ENCODE measurements at places on chromosomes 6 and 20.
A peak's percentile ranks its signal among the peaks of the same experiment; 100 is the strongest.

GRCh38 chr6:141729146-141729545, 403.6 kb upstream of the GJE1 start:
- no peak for DNase-seq

GRCh38 chr20:64168381-64169090, 4.3 kb downstream of the MYT1 start:
- DNase-seq = no peak

GRCh38 chr6:138397128-138398122, 6.6 kb upstream of the HEBP2 start:
- DNase-seq = no peak

GRCh38 chr20:57679113-57679512, 30.7 kb downstream of the PMEPA1 start:
- no peak for DNase-seq

DNA sequence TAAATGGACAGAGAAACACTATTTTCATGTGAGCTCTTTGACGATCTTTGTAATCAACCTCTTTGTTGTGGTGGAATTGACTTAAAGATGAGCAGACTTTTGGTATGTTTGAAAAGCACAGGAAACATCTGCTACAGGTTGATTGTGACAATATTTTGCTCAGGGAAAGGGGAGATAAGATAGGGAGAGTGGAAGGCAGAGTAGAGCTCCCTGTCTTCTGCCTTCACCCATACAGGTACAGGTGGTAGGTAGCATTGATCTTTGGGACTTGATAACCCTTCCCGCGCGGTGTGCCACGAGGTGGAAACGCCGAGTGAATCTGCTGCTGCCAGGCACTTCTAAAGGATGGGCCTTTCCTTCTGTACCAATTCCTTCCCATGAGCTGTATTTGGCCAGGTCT, 183.6 kb downstream of the UTRN start:
- DNase-seq = no peak

GRCh38 chr20:24584078-24584477, 114.6 kb downstream of the SYNDIG1 start:
- no peak for DNase-seq

DNA sequence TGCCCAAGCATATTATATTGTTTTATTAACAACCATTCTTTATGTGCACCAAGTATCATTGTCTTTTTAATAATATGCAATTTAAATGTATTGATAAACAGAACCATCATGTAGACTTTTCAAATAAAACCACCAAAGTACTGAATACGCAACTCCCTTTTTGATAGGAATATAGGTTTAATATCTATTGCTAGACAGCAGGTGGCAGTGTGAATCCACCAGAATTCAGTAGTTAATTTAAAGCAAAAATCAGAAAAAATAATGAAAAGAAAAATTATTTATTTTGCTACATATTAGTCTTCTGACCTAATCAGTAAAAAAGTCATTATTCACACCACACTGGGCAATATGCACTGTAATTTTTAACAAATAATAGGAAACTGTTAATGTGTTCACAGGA, 143.7 kb downstream of the KLHL32 start:
- peak; percentile 58 for DNase-seq

DNA sequence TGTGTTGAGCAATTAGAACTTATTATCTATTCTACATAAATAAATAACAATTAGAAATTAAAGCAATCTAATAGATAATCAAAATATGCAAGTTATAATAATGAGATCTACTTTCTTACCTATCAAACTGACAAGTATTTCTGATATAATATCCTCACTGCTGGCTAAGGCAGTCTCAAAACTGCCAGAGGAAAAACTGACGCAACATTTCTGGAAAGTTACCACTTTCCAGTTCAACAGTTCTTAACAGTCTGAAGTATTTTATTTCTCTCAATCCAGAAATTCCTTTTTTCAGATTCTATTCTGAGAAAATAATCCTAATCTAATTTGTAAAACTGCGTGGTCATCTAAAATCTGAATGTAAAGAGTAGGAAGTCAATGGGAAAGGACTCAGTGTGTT, 121.0 kb downstream of the TRDN start:
- DNase-seq = no peak

GRCh38 chr6:11535801-11536230, 1.7 kb upstream of the TMEM170B start:
- DNase-seq = peak; percentile 48

DNA sequence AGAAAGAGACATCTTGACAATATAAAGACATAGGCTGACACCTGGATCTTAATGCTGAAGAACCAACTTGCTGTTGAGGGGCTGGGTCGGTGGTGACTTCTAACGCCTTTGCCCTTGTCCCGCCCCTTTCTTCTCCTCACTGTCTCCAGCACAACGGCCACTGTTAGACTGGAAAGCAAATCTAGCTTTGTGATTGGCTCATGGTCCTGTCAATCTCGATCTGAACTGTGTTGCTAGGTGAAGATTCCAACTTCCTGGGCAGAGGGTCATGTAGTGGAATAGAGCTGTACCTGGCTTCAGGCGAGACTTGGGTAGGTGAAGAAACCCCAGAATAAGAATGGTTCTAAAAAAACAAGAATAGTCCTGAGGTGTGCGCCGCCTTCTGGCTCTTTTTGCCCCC, at the start of gene PGK2:
TSS of gene PGK2 (minus strand) at position 110 of the 400 bp plus-strand sequence. CDS start at position 12, 98 bp downstream.
- no peak for DNase-seq

DNA sequence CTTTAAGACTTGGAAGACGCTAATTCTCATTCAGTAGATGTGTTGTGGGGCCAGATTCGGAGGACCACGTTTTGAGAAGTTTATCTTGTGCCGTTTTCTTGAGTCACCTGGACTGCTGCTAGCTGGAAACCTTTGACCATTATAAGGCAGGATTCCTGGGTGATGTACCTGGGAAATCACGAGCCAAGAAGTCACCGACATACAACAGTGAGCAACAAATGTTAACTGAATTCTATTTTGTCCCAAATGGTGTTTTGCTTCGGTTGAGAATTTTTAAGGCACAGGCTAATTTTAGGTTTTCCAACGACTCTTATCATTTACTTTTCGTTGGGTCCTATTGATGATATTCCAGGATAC, 93.4 kb upstream of the BTN3A2 start:
- no peak for DNase-seq

- no peak for DNase-seq
Measured at GRCh38 chr6:48136856-48137255, 25.9 kb upstream of the PTCHD4 start.

DNA sequence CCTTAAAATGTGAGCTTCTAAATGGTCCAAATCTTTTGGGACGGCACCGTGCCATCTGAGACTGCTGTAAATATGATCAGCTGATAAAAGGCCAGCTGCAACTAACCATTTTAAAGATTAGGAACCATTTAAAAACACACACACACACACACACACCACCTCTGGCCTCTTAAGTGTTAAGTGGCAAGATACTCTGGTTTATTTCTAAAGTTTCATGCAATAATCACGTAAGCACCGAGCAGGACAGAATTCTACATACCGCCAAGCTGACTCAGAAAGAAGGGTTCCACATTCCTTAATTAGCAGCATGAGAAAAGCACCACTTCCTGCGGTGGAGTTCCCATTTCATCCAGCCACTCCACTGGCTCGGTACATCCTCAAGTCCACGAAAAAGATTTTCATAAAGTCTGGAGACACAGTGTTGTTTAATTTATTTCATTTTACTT, 17.8 kb upstream of the ZNF217 start:
- DNase-seq = peak; percentile 90

DNA sequence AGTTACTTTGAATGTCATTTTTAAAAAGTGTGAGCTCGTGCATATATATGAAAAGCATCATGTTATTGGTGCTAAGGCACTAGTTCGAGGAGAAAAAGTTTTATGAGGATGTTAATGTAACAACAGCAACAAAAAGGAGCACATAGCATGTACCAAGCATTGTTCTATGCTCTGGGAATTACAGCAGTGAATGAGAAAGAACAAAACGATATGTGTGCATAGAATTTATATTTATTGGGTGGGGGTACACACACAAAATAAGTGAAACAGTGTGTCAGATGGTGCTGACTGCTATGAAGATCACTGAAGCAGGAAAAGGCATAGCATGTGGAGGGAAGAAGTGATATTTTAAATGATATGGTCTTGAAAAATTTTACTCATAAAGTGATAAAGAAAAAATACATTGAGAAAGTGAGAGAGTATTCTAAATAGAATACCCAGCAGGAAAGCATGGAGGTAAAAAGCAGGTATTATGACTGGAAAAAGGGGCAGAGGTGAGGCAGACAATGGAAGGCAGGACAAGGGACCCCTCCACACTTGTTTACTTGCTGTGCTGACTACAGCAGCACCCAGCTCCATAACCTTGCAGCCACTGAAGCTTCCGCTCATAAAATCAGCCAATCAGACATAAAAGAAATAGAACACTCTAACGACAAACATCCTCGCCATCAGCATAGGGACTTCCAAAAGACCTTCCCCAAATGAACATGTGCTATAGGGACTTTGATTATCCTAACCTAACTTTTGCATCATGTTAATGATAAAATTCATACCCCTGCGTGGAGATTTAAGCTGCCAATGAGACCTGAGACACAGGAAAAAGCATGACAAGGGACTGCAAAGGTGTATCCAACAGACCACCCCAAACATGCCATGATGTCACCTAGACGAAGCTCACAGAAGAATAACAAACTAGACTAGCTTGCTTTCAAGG, 119.9 kb downstream of the HFE start:
- no peak for DNase-seq

- no peak for DNase-seq
Measured at GRCh38 chr6:130724089-130724488, 103.1 kb upstream of the SMLR1 start.

- DNase-seq = no peak
Measured at GRCh38 chr6:136964398-136964797, 42.3 kb downstream of the SLC35D3 start.

- DNase-seq = no peak
Measured at GRCh38 chr6:33851959-33852358, 48.2 kb upstream of the MLN start.

Data from suppressor macrophage (primary cell).